ENCODE measurements at places on chromosomes 7 and 10.

DNA sequence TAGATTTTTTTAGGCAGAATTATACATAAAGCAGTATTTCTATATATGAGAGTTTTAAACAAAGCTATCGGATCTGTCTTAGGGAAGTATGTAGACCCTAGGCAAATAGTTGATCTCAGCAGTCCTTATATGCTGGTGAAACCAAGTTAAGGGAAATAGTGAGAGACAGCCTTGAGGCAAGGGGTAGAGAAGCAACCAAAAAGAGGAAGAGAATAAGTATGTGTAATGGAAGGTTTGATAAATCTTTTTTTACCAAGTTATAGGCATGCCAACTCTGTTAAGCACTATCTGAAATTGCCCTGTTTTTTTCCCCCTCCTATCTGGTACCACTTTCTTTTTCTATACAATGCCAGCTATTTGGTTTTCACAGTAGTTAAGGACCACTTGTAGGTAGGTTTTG, 19.9 kb downstream of the SPAG6 start:
- DNase-seq, result no peak

DNA sequence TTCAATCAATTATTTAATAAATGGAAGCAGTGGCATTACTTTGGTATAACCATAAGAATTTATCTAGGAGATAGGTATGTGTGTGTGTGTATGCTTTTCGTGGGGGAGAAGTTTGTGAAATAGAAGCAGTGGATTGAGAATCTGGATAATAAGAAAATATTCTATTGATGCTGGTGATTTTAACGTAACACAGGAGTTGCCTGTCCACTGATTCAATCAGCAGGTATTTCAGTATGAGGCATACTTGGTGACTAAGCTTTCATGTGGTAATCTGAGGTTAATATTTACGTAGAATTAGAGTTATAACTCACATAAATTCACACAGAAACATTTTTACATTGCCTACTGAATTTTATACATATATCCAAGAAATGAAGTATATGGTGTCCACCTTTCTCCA, 568.0 kb downstream of the ZWINT start:
- DNase-seq, result no peak

DNA sequence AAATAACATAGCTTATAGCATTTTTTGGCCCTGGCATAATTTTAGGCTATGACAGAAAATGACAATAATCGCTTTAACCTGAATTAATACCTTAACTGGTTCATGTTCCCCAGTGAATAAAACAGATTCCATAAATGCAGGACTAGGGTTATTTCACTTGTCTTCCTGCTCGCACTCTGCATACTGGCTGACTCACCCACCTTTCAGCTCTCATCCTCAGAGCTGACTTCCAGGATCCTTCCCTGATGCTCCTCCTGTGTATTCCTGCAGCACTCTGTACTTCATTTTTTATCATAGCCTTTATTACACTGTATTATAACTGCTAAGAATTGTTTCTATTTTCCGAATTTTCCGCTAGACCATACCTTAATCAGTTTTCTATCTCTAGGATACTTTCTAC, 123.7 kb downstream of the AVL9 start:
- DNase-seq, result no peak

- no peak for DNase-seq
These were observed 681.4 kb downstream of the LRMDA start for GRCh38 chr10:76112826-76113150.

GRCh38 chr10:50332108-50332842, 81.0 kb upstream of the ASAH2 start:
- DNase-seq, result no peak

- no peak for DNase-seq
These were observed 55.3 kb upstream of the INPP5A start for GRCh38 chr10:132482090-132482800.

GRCh38 chr7:137694405-137694804, 152.4 kb downstream of the DGKI start:
- no peak for DNase-seq

DNA sequence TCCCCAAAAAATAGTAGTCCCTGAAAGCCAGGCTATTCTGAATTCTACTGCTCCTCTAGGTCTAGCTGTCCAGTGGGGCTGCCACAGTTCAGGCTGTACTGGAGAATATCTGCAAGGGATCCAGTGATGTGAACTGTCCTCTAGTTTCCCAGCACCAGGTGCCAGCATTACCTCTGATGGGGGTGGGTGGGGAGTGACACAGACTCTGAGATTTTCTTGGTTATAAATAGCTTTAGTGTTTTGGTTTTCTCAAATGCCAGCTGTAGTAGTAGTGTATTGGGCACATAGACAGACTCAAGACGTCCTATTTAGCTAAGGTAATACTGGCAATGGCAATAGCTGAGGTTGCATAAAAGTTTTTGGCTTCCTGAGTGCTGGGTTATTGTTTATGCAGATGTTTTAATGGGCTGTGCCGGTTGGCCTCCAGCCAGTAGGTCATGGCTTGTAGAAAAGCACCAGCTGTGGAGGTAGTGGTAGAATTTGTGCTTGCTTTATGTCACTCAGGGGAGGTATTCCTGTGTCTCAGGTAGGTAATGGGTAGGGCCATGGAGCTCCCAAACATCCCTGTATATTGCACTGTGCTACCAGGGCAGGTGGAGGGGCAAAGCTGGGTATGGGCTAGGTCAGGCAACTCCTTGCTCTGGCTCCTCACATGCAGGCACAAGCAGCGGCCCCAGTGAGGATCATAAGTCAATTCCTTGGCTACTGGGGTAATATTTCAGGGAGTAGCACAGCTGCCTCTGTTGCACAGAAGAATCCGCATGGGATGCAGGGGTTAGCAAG, 338.7 kb upstream of the LRRTM3 start:
- DNase-seq, result no peak

- DNase-seq, result no peak
These were observed 35.6 kb downstream of the PLAC9 start for GRCh38 chr10:80168162-80168511.

DNA sequence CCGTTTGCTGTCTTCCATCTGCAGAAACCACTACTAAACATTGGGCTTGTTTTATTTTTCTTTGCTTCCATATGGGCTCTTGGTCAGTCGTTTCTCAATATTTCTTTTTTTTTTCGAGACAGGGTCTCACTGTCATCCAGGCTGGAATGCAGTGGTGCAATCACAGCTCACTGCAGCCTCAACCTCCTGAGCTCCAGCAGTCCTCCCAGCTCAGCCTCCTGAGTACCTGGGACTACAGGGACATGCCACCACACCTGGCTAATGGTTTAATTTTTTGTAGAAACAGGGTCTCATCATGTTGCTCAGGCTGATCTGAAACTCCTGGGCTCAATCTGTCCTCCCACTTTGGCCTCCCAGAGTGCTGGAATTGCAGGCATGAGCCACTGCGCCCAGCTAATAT, 163.1 kb downstream of the LYZL1 start:
- no peak for DNase-seq

- no peak for DNase-seq
These were observed 37.3 kb downstream of the PTPRN2 start for GRCh38 chr7:158550394-158550700.

GRCh38 chr10:96138102-96138501, 8.0 kb downstream of the ZNF518A start:
- DNase-seq, result no peak

DNA sequence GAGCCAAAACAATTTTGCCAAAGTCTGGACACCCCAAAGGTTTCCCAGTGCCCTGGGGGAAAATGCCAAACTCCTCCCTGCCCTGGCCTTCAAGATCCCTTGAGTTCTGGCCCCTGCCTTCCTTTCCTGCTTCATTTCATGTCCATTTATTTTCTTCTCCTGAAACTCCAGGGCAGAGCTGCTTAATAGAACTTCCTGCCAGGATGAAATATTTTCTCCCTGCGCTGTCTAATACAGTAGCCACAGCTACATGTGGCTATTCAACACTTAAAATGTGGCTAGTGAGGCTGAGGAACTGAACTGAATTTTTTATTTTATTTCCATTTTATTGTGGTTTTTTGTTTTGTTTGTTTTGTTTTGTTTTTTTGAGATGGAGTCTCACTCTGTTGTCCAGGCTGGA, 49.6 kb downstream of the COL13A1 start:
- DNase-seq, result no peak

- DNase-seq, result no peak
These were observed 193.2 kb downstream of the ELMO1 start for GRCh38 chr7:37255327-37255944.

- DNase-seq, result no peak
These were observed 93.0 kb downstream of the TNS3 start for GRCh38 chr7:47488969-47489342.

DNA sequence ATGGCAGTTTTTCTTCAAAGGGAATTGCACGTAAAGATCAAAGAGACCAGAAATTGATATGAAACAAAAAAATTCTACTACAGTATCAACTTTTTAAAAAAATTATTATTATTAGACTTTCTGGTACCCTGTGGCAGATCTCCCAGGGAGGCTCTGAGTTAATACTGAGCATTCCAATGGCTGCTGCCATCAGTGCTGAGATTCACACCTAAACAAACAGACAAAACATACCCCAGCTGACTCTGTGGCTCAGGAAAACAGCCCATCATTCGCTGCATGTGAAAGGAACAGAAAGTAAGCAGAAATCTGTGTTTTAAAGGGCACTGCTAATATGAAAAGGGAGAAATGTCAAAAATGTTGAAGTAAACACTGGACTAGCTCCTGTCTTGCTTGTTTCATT, 118.4 kb downstream of the GRM3 start:
- no peak for DNase-seq

DNA sequence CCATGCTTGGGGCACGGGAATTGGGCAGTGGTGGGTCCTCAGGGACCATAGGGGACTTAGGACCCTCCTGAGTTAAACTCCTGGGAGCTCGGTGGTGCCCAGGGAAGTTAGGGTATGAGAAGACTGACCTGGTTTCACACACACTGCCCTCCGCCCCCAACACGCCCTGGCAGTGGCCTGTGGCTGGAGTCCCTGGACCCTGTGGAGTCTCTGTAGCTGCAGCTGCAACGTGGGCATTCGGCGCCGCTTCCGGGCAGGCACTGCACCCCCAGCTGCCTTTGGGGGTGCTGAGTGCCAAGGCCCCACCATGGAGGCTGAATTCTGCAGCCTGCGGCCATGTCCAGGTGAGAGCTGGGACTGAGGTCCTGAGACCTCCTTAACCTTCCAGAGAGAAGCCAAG, 29.9 kb upstream of the ZNF862 start:
- DNase-seq, result no peak

GRCh38 chr7:7720750-7721621, 2.6 kb upstream of the RPA3 start:
- peak; percentile 63 for DNase-seq

DNA sequence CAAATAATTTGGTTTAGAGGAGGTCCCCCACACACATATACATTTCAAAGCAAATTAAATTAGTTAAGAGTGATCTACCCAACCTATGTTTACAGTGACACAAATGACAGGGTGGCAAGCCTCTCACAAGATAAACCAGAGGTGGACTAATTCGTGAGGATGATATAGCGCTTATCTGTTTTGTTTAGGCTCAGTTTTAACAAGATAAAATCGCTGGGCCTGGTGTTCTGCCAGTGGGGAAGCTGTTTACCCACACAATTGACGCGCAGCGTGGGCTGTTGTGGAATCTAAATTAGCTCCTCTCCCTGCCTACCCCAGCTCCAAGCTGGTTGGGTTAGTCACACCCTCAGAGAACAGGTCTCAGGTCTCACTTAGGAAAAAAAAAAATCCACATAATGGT, 16.7 kb upstream of the PLXNA4 start:
- no peak for DNase-seq

DNA sequence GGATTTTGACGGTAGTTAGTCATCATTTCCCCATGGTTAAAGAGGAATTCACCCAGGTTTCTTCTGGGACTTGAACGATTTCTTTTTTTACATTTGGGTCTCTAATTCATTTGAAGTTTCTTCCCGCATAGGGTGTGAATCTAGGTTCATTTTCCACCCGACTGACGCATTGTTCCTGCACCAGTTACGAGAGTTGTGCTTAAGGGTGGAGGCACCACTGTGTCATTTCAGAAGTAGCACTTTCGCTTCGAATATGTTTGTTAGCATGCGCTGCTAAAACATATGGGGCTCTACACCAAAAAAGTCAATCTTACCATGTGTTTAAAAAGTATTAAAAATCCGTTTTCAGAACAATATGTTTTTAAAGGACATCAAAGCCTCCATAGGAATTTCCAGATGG, 140.3 kb downstream of the VIPR2 start:
- no peak for DNase-seq

DNA sequence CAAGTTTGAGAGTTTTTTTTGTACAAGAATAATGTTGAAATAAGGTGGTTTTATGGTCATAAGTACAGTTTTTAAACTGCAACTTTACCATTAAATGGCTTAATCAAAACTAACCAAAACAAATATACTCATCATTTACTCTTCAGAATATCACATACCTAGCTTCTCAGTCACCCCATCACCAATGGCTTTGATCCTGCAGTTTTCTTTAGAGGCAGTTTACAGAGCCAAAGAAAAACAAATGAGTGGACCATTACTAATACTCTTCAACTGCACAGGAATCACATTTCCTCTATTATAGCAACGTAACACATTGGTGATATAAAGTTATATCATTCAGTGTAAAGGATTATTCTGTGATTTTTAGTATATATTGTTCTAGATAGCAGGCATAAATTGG, 576.1 kb upstream of the LRRTM3 start:
- no peak for DNase-seq

GRCh38 chr7:159010937-159011721, 133.5 kb downstream of the VIPR2 start:
- DNase-seq, result no peak

DNA sequence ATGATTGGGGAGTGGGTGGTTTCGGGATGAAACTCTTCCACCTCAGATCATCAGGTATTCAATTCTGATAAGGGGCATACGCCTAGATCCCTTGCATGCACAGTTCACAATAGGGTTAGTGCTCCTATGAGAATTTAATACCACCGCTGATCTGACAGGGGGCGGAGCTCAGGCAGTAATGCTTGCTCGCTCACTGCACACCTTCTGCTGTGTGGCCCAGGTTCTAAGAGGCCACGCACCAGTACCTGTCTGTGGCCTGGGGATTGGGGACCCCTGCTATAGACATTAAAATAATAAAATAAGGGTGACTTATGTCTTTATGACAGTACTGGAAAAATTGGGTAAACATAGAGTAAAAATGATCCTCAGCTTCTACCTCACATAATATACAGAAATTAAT, 66.1 kb downstream of the SAMD9 start:
- no peak for DNase-seq

GRCh38 chr10:93065675-93066543, 5.3 kb downstream of the CYP26C1 start:
- no peak for DNase-seq

GRCh38 chr7:101598422-101598985, 30.6 kb downstream of the MYL10 start:
- no peak for DNase-seq

- DNase-seq, result no peak
These were observed 1.4 kb downstream of the PPP2R2D start for GRCh38 chr10:131902211-131902610.

DNA sequence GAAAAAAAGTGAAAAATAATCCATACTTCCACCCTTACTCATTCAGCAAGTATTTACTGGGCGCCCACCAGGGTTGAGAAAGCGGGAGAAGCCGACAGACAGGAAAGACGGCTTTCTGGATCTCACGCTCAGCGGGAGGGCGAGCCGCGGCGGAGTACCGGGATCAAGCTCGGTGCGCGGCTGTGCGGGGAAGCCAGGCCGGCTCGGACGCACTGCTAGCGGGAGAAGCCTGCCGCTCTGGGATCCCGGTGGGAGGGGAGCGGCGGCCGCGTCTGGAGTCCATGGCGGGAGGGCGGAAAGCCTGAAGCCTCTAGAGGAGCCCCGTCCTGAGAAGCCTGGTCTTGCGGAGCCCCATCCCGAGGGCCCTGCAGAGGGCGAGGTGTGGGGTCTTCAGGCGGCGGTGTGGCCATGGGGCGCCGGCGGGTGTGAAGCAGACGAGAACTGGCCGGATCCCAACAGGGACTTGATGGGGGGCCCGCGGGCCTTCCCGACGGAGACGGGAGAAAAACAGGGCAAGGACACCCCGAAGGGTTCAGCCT, 82.9 kb downstream of the VIPR2 start:
- DNase-seq, result no peak

All from NCI-H526 (cell line).